Hematopoietic multipotent progenitor cell treated with erythropoietin and hydrocortisone succinate and interleukin-3 and kit ligand, for 8 days (in vitro differentiated cells): ENCODE measurements at places on chromosomes 4 and X.

GRCh38 chr4:187184508-187184907 lies 460.9 kb upstream of the FAT1 start:
- no peak for DNase-seq

DNA sequence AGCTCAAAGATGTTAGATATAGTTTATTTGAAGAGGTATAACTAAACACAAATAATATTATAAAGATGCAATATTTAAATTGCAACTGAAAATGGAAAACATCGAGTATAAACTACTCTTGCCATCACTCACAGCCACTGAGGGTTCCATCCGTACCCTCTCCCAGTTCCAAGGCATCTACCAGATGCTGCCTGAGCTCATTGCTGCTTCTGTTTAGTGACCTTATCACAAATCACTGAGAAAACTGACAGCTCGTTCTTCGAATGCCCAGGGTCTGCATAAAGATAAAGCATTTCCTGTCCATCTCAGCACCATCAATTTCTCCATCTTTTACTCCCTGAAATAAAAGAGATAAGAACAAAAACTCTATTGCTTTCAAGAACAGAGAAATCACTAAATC lies 391.7 kb upstream of the NWD2 start:
- no peak for DNase-seq

- no peak for DNase-seq
Observed at GRCh38 chrX:150533863-150534262, 34.6 kb upstream of the MTM1 start.

GRCh38 chrX:116607776-116608175 lies 145.0 kb upstream of the CT83 start:
- DNase-seq = no peak

GRCh38 chr4:144181391-144181790 lies 40.9 kb upstream of the GYPA start:
- DNase-seq = no peak

GRCh38 chr4:170093973-170094535 lies 4.3 kb upstream of the AADAT start:
- no peak for DNase-seq

DNA sequence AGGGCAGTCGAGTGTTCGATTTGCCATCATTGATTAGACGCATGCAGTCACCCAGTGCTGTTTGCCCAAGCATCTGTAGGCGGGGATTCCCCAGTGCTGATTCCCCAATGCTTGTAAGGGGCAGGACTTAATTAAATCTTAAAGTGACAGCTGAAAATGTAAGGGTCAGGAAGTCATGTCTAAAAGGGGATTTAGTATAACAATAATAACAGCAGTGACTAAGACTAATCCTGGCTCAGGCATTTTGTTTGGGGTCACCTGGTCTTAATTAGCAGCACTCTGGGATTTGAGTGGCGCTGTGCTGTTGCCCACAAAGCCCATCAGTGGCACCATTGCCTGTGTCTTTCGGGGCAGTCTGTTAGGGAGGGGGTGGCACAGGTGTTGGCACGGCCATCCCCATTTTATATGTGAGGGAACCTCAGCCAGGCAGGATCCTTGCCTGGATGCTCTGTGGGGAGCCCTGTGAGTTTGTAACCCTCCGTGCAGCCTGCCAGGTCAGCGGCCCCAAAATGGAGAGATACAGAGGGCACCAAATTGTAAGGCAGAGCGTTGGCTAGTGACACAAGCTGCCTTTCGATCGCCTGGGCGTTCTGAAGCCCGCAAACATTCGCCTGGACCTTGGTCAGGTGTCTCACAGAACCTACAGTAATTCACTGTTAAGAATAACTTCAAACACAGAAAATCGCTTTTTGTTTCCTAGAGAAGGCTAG lies 146.7 kb downstream of the TBL1X start:
- DNase-seq = no peak

- no peak for DNase-seq
Observed at GRCh38 chr4:4415107-4415805, 28.4 kb downstream of the NSG1 start.

DNA sequence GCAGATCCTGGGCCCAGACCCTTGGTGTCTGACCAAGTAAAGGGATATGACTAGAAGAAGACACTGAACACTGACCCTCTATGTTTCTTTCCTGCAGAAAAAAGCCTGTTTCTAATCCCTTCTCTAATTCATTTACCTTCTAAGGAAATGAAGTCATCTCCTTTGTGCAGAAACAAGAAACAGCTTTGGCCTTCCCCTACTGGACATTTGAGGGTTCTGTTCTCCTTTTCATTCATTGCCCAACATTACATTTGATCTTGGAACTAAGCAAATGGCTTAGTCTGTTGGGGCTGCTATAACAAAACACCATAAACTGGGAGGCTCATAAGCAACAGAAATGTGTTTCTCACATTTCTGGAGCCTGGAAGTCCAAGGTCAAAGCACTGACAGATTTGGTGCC lies 20.0 kb downstream of the HCCS start:
- DNase-seq = no peak
